ENCODE measurements at places on chromosomes 7 and 10.

- peak; percentile 68 for DNase-seq
Observed at GRCh38 chr10:110207011-110207804, at the start of gene MXI1. MXI1 (plus strand) TSS chr10:110207605; CDS start chr10:110207809, 204 bp downstream.

- no peak for DNase-seq
Observed at GRCh38 chr10:49519717-49520116, 19.2 kb downstream of the ERCC6 start.

- DNase-seq: no peak
Observed at GRCh38 chr10:2938869-2939268, 128.5 kb upstream of the PFKP start.

DNA sequence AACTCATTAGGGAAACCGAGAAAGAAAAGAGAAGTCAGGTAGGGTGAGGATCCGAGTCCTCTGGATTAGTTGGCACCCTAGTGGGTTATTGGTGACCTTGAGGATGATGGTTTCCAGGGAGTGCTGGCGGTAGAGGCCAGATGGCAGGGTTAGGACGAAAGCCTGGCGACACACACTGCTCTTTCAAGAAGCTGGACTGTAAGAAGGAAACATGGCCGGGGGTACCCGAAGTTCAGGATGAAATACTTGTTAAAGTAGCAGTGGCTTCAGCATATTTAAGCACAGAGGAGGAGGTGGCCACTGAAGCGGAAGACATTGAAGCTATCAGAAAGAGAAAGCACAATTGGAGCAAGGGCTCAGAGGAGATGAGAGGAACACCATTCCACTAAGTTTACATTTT is 224.6 kb downstream of the RELN start:
- no peak for DNase-seq

- DNase-seq: no peak
Observed at GRCh38 chr10:17805921-17806577, 3.1 kb upstream of the MRC1 start.

GRCh38 chr10:14016011-14016536 is 314.6 kb downstream of the FRMD4A start:
- no peak for DNase-seq

DNA sequence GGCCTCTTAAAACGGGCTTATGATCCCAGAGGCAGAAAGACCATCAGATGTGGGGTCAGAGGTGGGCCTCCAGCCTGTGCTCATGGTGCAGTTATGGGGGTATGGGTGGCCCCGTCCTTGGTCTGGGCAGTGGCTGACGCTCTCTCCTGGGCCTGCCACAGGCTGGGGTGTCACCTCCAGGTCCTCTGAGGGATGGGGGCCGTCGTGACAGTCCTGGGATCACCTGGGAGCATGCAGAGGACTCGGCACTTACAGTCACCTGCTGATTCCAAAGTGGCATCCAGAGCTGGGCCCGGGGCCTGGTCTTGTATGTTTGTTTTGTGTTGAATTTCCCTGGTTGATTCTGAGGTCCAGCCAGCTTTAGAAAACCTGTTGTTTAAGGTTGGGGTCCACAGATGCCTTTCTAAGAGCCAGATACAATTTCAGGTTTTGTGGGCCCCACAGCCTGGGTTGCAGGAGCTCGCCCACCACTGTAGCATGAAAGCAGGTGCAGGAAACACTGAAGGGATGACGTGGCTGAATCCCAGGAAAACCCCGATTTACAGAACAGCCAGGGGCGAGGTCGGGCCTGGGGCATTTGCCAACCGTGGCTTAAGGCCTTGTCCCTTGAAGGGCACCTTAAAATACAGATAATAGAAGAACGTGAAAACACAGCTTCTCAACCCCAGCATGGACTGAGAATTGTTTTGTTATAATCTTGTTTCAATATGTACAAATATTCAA is 170.7 kb upstream of the PPP2R2D start:
- no peak for DNase-seq

- no peak for DNase-seq
Observed at GRCh38 chr10:47027108-47027783, 116.0 kb downstream of the PTPN20 start.

DNA sequence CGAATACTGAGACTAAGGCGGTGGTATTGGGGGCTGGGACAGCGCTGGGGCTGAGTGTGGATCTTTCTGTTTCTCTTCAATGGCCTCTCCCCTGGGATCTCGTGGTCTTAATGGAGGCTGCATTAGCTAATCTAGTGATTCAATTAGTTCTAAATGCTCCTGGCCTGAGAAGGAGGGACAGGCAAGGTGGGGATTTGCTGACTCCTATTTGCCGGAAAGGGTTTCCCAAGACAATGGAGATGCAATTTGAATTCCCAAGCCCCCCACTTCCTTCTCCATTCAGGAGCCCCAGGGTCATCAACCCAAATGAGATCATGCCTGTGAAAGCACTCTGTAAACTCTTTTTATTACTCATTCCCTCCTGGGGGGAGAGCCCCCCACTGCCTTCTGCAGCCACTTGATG is 111.7 kb upstream of the PLXNA4 start:
- no peak for DNase-seq

DNA sequence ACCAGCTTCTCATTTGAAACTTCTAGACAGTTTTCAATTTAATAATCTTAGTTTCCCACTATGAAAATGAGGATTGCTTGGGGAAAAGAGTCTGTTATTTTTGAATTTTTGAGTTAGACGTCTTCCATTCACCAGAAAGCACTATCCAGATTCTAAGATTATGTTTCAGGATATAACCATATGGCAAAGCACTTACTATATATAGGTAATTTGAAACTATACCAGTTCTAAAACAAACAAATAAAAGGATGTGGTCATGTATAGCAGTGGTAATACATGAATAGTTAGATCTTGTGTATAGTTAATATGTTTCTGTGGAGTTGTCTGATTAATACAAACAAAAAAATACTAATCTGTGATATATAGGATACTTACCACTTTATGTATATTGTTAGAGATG is 320.0 kb downstream of the EXOC4 start:
- DNase-seq: no peak

DNA sequence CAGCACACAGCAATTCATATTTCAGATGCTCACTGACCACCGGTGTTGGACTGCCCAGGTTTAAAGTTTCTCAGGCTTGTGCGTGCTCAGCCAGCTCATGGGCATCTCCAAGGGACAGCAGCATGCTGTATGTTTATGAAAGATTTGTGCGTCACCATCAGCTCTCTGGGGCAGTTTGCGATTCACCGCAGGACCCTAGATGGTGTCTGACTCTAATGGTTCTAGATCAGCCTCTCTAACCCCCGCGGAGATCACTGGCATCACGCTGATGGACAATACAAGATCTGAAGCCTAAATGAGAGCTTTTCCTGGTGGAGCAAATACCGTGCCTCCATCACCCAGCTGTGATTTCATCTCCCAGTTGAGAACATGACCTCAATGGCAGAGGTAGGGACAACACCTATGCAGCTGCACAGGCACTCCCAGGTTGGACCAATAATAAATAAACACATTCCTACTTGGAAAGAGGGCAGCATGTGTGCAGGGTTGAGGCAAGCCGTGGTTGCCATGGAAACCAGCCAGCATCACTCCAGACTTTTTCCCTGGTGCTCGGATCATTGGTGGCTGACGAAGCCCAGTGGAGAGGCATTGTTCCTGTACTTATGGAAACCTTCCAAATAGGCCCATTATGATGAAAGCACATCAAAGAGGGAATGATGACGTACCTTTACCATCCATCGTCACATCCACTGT is 253.6 kb downstream of the KCNMA1 start:
- no peak for DNase-seq
